ENCODE measurements at places on chromosomes 3 and 15.

- no peak for DNase-seq
These were observed 53.8 kb downstream of the TMED3 start for GRCh38 chr15:79364571-79365240.

DNA sequence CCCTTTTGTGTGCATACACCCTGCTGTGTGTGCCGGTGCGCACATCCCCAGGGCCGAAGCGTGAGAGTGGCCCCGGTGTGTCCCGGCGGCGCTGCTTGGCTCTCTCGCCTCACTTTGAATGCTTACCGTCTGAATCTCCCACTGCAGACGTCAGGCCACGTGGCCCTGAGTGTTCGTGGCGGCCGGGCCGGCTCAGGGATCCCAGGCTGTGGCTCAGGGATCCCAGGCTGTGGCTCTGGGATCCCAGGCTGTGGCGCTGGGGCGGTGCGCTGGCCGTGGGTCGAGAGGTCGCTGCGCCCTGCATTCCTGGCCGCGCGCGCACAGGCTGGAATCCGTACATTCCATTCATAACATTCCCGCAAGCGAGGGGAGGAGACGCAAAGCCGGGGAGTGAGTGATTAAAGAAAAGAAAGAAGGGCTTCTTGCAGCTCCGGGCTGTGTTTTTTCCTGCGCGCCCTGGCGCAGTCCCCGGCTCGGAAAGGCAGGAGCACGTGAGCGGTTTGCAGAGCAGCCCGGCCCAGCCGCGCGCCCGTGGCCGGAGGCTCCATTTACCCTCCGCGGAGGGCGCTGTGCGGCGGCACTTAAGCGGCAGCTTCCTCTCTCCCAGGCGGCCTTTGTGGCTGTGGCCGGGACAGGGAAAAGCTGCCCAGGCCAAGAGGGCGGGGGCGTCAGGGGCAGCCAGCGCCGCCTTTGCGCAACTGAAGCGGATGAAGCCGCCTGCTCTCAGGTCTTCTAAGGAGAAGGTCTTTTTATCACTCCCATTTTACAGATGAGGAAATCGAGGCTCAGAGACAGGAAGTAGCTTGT lies 87.0 kb upstream of the ALDH1L1 start:
- peak; percentile 76 for DNase-seq

DNA sequence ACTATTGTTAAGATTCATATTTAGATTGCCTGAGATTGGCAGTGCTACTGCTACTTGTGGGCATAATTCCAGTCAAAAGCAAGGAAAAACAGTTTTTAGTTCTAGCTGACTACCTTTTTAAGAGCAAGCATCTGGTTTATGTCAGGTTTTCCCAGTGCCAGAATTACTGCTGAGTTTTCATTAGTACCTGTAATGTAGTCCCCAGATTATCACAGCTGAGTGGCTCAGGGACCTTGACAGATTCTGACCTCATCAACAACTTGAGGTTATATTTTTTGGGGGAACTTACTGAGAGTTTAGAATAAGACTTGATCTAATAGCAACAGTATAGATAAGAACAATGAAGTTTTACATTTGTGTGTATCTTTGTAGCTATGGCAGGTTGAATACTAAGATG lies 31.0 kb downstream of the NXPE3 start:
- no peak for DNase-seq

GRCh38 chr3:192224634-192225155 lies 502.6 kb downstream of the FGF12 start:
- DNase-seq = no peak

DNA sequence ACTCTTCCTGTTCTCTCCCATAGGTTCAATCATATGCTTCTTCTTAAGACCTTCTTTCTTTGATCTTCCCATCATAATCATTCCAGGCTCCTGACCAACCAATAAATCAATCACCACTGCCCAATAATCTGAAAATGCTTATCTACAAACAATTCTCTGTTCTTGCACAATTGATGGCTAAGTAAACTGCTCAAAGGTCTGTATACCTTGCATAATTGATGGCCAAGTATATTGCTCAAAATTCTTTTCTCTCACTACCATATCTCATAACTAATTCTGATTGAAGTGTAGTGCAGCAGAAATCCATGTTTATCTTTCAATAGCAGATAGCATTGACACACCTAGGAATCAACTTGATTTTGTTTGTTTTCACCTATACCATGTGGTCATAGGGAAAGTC lies 83.4 kb upstream of the EPHA6 start:
- DNase-seq = no peak

DNA sequence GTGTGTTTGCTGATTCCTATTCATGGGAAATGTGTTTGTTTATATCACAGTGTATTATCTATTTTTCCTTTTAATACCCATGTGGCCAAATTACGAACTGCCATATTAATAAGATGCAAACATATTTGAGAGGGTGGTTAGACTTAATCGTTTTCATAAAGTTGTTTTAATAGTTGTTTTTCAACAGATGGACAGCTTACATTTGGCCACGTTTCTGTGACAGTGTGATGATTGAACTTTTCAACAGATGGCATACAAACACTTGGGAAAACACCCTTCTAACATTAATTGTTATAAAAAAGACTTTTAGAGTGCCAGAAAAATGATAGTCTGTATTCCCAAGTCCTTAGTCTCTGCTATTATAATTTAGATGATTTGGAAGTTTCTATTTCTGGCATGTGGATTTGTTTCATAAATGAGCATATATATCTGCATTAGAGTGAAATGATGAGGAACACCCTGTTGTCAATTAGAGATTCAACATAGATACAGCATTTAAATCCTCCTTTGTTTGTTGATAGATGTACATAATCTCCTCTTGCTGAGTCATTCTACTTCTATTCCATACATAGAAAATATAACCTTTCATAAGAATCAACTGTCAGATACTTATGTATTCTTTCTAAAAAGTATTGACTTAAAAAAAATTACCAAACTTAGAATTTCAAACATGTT lies 13.1 kb downstream of the PLAAT1 start:
- DNase-seq = no peak

DNA sequence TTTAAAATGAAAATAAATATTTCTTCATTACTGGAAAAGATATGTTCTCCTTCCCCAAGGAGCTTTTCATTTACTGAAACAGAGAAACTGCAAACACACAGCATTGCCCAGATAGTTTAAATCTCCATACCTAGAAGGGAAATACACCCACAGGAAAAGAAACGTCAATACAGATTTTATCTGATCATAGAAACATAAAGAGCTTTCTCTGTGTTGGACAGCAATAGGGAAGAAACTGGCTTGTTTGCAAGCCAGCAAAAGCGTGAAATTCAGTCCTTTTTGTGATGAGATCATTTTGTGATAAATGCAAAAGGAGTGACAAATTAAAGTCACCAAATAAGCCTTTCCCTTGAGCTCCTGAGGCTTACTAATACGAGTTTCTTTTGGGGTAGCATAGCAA lies 398.0 kb downstream of the TIGIT start:
- no peak for DNase-seq

GRCh38 chr3:183826448-183827250 lies 1.3 kb upstream of the MAP6D1 start:
- no peak for DNase-seq

GRCh38 chr3:74055061-74055460 lies 430.3 kb upstream of the PDZRN3 start:
- no peak for DNase-seq

- no peak for DNase-seq
These were observed 1127.8 kb downstream of the TUSC7 start for GRCh38 chr3:117837391-117837790.

DNA sequence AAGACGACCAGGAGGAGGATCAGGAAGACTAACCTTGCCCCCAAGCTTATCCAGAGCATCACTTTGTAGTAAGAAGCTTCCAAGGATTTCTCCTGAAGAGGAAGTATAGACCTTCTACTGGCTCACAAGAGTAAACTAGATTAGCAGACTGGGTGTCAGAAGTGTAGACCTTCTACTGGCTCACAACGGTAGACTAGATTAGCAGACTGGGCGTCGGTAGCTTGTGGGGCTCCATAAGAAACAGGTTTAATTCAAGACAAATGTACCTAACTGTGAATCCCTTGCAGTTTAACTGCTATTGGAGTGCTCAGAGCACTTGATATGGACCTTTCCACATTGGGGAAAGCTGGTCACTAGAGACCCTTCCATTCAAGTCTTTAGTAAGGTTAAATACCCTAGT lies 12.9 kb downstream of the FBXO40 start:
- no peak for DNase-seq

DNA sequence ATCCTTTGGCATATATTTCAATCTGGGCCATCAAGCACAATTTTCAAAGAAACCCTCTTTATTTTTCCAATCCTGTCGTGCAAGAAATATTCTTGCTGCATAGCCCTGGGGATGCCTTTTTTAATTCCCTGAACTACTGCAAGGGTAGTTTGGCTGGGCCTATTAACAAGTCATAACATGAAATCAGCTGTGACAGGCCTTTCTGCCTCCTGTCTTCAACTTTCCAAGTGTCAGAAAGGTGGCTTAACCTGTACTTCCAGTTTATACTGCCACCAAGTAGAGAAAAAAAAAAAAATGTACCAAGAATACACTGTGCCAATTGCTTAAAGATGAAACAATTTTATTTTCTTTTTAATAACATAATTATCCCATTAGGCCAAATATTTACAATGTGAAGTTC lies 32.4 kb upstream of the SPPL2A start:
- DNase-seq = peak; percentile 43

DNA sequence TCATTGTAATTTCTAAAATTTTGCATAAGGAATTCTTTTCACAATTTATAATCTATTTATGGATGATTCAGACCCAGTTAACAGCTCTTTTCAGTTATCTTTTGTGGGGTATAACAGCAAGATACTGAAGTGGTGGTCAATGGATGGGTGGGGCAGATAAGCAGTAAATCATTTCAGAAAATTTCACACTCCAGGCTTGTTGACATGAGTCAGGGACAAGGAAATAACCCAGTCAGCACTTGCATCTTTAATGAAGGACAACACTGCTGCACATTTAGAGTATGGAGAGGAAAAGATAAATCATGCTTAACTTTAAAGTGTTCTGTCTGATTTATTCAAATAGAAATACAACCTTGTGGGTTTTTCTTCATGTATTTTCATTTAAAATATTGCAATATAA lies 181.6 kb downstream of the ROBO1 start:
- no peak for DNase-seq

GRCh38 chr3:8589880-8590556 lies 54.6 kb downstream of the SSUH2 start:
- no peak for DNase-seq

GRCh38 chr3:48576647-48577046 lies 13.1 kb upstream of the UCN2 start:
- DNase-seq = no peak
